ENCODE measurements at places on chromosomes 1 and 21.

DNA sequence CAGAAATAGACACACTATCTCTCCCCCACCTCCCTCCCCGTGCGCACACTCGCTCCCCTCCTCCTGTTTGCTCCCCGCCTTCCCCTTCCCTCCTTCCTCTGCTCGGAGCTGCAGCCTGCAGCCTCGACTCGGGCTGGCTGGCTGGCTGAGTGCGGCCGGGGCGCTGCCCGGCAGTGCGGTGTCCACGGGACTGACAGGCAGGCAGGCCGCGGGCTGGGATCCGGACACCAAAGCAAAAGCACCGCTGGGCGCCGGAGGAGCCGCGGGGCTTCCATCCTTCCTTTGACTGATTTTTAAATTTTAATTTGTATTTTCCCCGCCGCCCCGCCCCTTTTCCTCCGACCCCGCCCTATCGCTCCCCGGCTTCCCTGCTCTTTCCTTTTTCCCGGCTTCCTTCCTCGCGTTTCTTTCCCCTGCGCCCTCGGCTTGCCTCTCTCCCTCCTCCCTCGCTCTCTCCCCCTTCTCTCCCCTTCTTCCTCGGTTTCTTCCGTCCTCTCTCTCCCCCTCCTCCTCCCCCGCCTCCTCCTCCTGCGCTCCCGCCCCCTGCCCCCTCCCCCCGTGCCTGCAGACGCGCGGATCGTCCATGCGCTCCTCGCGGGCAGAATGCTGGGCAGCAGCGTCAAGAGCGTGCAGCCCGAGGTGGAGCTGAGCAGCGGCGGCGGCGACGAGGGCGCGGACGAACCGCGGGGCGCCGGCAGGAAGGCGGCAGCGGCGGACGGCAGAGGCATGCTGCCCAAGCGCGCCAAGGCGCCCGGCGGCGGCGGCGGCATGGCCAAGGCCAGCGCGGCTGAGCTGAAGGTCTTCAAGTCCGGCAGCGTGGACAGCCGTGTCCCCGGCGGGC, 109.4 kb downstream of the NAV1 start:
- no peak for DNase-seq

- DNase-seq, result no peak
Observed at GRCh38 chr1:31927661-31927980, 10.5 kb downstream of the PTP4A2 start.

DNA sequence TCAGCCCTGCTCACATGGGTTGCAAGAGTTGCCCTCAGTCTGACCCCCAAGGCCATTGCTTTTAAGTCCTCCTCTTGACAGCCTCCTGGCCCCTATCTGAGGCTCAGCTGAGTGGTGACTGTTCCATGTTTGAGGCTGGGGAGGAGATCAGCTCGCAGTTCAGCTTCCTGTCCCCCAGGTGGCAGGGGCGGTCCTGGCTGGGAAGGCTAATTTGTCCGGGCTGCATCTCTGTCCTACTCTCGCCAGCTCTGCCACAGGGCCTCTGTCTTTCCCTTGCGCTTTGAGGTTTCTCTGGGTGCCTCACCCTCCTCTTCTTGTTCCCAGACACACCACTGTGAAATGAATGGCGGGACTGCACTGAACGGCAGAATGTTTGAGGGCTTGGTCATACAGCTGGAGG, 157.3 kb downstream of the KCNJ6 start:
- DNase-seq, result no peak

DNA sequence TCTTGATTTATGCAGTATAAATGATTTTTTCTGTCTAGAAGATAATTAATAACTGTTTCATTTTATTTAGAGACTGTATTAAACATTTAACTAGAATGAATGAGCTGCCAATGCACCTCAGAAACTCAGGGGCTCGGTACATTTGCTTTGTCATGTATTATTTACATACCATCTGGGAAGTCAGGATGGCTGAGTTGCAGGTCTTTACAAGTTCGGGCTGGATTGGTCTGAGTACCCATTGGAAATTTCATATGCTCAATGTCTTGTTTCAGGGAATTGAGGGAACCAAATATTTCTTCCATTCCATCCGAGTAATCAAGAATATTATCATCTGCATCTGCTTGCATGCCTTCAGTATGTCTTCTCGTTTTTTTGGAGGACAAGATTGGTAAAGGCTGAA, 221.7 kb downstream of the COL11A1 start:
- DNase-seq, result no peak

GRCh38 chr1:226104671-226105121, 42.2 kb downstream of the H3-3A start:
- no peak for DNase-seq

GRCh38 chr1:227780101-227781044, 35.1 kb upstream of the PRSS38 start:
- DNase-seq, result no peak

DNA sequence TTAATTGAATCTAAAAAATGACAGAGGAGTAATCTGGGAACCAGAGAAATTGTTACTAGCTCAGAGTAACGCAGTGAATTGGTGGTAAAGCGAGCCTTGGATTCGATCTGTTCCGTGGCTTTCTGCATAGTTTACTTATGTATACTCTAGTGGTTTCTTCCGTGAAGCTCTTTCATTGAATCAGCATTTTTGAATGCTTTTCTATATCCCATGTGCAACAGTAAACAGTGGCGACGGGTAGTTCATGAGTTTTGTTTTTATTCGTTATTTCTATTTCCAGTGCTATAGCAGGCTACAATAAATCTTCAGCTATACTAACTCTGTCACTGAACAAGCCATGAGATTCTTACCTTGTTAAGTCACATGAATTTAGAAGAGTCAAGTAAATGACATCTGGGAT, 14.5 kb upstream of the MAP3K7CL start:
- no peak for DNase-seq

DNA sequence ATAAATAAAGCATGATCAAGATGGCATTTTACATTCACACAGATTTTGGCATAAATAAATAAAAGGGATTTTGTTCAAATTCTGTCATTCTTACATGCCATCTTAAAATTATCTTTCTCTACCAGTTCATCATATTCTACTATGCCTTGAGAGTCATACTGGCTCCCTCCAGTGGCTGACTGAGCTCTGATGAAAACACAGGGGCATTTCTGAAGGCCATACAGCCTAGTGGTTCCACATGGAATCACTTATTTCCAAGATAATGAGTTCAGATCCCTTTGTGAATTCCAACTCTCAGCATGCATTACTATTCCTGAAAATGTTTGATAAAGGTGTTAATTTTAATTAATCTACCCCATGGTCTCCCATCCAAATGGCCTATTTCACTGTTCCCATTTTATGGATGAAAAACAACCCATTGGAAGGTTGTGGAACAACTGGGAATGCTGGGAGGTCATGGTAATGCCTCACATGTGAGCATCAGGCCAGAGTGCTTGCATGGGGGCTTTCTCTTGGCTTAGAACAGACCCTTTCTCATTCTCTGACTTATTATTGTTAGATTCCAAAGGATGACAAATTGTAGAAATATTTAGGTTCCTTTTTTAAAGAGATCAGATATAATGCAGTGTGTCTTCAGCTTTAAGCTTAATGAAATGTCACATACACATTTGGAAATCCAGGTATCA, 622.4 kb upstream of the PKN2 start:
- no peak for DNase-seq

GRCh38 chr1:83931658-83932253, 67.2 kb downstream of the TTLL7 start:
- no peak for DNase-seq

GRCh38 chr1:200890818-200891773, 3.6 kb upstream of the INAVA start:
- DNase-seq, result no peak

- no peak for DNase-seq
Observed at GRCh38 chr1:212256369-212256768, 28.8 kb upstream of the PPP2R5A start.

- no peak for DNase-seq
Observed at GRCh38 chr21:44013380-44014088, 1.4 kb downstream of the TRAPPC10 start.

DNA sequence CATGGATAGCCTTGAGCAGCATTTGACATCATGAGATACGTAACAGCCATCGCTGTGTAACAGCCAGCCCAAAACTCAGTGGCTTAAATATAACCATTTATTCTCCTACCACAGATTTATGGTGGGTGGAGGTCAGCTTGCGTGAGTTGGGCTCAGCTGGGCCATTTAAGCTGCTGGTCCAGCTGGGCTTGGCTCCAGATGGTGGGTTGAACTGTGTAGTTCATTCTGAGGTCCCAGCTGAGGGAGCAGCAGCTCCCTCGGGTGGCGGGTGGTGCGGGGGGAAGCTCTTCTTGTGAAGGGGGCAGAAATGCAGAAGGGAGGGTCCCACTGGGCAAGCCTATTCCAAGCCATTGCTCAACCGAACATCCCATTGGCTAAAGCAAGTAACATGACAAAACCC, 75.9 kb downstream of the IGSF21 start:
- DNase-seq, result no peak

- no peak for DNase-seq
Observed at GRCh38 chr1:203075236-203076030, 10.4 kb downstream of the MYOG start.

DNA sequence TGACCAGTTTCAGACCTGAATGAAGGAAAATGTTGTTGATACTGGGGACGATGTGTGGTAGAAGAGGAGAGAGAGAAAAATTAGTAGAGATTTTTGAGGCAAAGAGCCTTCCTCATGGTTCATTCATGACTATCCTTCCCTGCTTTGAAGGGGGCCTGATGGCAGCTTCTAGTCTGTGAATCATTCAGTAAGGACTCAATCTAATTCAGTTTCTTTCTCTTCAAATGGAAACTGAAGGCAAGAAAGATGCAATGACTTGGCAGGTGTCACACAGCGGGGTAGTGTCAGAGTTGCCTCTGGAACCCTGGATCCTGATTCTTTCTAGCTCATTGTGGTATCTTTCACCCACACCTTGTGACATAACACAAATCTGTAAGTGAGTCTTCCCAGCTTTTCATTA, 14.9 kb upstream of the CD5L start:
- DNase-seq, result no peak

DNA sequence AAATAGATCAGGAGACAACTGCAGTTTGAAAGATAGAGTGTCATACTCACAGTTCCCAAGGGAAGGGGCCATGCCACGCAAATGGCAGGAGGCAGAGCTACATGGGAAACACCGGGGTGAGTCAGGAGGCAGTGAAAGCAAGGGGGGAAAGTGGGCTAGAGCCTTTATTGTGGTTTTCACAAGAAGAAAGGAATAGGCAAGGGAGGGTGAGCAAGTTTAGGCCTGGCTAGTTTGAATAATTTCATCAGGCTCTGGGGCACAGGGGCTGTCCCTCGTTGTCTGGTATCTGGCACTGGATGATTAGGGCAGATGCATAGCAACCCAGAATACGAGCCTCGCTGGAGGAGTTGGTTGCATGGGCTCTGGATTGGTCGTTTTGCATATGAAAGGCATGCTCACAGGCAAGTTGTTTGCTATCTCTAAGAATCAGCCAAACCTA, 17.0 kb upstream of the ITLN2 start:
- no peak for DNase-seq

DNA sequence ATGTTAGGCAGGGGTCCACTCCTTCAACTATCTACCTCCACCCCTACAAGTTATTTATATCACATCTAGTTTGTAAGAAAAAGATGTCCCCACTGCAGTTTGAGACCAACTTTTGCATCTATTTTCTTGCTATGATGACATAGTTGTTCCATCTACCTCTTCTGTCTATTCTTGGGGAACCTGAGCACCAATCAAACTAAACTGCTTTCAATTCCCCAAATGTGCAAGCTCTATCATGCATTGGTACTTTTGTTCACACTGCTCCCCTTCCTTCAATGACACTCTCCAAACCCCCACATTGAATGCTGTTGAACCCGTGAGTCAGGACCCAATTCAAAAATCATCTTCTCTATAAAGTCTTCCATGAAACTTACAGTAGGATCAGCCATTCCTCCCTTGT, 16.0 kb upstream of the FRRS1 start:
- DNase-seq, result no peak

DNA sequence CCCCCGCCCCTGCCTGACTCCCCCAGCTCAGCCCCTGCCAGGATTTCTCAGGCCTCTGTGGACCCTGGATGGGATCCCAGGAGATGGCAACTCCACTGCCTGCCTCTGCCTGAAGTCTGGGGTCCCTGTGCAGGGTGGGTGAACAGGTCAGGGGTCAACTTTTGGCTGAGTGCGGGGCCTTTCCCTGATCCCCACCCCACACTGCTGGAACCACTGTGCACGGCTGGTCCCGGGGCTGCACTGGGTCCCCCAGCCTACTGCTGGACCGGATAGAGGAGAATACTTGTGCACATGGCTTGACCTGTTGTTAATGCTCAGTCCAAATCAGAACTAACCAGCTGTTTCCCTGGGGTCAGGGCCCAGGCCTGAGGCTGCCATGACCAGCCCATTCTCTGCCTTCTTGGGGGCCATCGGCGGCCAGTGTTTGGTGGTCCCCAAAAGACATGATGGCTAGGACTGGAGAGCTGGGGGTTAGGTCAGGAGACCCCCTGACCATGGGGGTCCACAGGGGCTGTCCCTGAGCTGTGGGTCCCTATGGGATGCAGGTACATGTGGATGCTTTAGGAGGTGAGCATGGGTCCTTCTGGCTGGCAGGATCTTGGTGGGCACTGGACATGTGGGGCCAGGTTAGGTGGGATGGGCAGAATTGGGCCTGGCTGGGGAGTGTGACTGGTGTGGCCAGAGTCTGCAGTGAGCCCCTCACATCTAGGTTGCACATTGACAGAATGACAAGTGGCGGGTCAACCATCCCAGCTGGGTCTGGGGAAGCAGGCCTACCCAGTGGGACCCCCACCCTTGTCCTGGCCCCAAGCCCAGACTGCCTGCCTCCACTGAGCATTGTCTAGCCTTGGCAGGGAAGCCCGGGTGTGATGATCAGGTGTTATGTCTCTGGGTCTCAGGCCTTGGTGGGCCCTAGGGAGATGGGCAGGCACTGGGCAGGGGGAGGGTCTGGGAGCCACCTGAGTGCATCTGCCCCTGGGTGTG, 19.0 kb upstream of the ZNF678 start:
- DNase-seq, result no peak

DNA sequence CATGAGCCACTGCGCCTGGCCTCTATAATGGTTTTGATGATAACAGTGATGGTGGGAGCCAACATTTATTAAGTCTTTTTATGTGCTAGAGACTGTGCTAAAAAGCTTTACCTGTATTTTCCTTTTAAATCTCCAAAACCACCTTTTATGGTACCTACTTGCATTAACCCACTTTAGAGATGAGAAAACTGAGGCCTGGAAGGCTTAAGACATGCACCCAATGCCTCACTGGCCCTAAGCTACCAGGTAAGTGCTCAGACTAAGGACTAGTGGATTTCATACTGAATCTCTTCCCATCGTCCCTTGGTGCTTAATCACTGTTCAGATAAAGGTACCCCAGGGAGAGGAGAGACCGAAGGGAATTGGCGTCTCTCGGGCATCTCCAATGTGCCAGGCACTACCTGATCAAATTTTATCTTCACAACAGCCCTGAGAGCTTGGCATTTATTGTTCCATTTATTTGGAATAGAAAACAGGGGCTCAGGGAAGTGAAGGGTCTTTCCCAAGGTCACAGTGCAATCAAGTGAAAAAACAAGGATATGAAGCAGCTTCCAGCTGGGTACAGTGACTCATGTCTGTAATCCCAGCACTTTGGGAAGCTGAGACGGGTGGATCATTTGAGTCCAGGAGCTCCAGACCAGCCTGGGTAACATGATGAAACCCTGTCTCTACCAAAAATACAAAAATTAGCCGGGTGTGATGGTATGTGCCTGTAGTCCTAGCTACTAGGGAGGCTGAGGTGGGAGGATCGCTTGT, 84.2 kb downstream of the LACTBL1 start:
- DNase-seq, result no peak

GRCh38 chr1:242405947-242406346, 118.5 kb downstream of the PLD5 start:
- DNase-seq, result no peak

GRCh38 chr1:5388622-5389021, 603.6 kb downstream of the NPHP4 start:
- DNase-seq, result no peak

All from ascending aorta (tissue), 2 donors.